Panc1 (cell line): ENCODE measurements at places on chromosomes 7 and 10. TPM values are rescaled to one million over a fixed set of nuclear protein-coding genes. Genes with fewer than 3 reads are reported as not detected.
A peak's percentile ranks its signal among the peaks of the same experiment; 100 is the strongest.

DNA sequence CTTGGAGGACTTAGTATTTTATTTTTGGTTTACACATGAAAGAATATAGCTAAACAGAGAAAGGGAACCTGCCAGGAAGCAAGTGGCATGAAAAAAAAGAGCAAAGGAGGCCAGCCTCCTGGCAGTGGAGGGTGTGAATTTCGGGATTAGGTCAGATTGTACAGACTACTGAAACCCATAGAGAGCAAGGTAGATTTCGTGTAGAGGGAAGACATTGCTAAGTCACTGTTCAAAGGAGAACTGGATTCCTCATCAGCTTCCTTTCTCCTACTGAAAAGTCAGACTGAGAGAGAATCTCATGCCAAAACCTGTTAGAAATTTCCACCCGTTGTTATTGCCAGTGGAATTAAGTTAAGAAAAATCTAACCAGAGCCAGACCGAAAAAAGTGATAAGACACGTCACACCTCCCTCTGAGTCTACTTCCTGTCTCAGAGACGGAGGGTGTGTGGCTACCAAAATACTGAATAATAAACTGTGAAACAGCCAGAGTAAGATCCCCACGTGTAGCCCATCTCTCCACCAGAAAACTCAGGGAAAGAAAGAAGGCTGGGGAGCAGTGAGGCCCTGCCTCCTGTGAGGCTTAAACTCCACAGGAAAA lies 118.8 kb downstream of the SKIDA1 start:
- H3K36me3 ChIP-seq, result no peaks in the 10 kb centered on the region
- no peak for DNase-seq
- H3K4me1 ChIP-seq, result peaks cover 9% of the 10 kb centered on the region; the same call in 1 of the 2 replicates
- peak overlapping the region; percentile 79 for H3K27ac ChIP-seq
- no peak overlapping the region for H3K4me3 ChIP-seq
- H3K27me3 ChIP-seq, result no peaks in the 10 kb centered on the region

The ODAD2 gene
- not detected for total RNA-seq

- no peaks in the 10 kb centered on the region for H3K36me3 ChIP-seq
- H3K4me3 ChIP-seq, result no peak overlapping the region
- peaks cover 4% of the 10 kb centered on the region; the same call in 1 of the 2 replicates for H3K4me1 ChIP-seq
- 0 out of 2 replicates have a peak, but pooled peaks cover 3% of the 10 kb centered on the region for H3K27me3 ChIP-seq
- H3K27ac ChIP-seq, result no peak overlapping the region
These were observed 56.2 kb downstream of the PARP12 start for GRCh38 chr7:140006600-140006999.

DNA sequence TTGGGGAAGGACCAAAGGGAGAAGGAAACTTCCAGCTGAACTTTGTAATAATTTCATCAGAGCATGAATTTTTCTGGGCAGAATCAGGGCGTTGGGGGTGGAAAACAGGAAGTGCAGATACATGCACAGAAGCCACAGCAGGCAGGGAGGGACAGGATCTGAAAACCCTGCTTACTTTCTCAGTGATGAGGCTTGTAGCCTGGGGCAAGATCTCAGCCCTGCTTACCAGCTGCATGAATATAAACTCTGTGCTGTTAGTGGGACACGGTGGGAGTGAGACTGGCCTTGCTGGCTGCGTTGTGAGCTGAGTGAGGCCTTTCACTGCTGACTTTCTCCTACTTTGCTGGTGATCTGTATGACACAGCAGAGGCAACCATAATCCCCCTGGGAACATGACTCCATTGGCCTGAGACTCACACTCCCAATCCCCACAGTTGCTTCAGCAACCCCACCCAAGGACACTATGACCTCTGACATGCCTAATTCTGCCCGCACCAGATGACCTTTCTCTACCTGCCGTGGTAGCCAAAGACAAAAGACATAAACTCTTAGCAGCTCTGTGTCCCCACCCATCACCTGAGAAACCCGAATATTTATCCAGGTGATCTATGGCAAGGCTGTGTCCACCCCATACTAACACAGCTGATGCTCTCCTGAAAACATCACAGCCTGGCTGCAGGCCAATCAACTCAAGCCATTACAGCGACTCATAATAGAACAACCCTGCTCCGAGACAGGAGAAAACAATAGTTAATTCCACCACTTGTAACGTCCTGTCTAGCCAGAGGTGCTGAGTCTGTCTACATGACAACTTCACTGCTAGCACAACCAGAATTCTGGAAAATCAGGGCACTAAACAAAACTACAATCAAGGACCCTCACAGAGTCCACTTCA lies 190.7 kb upstream of the CHRM2 start:
- no peaks in the 10 kb centered on the region for H3K27me3 ChIP-seq
- H3K4me1 ChIP-seq, result no peaks in the 10 kb centered on the region
- H3K4me3 ChIP-seq, result no peak overlapping the region
- no peak overlapping the region for H3K27ac ChIP-seq

The UNCX gene
- not detected for total RNA-seq

- H3K27ac ChIP-seq, result no peak overlapping the region
- no peaks in the 10 kb centered on the region for H3K4me1 ChIP-seq
- H3K4me3 ChIP-seq, result no peak overlapping the region
- H3K36me3 ChIP-seq, result no peaks in the 10 kb centered on the region
These were observed 43.2 kb upstream of the NRP1 start for GRCh38 chr10:33377658-33378025.

GRCh38 chr7:50937727-50938126 lies 155.0 kb upstream of the GRB10 start:
- DNase-seq, result no peak
- H3K36me3 ChIP-seq, result no peaks in the 10 kb centered on the region

GRCh38 chr10:5538446-5538845 lies 13.7 kb downstream of the CALML3 start:
- no peaks in the 10 kb centered on the region for H3K4me1 ChIP-seq
- H3K27ac ChIP-seq, result no peak overlapping the region
- H3K4me3 ChIP-seq, result no peak overlapping the region
- DNase-seq, result no peak
- H3K36me3 ChIP-seq, result no peaks in the 10 kb centered on the region

- H3K27ac ChIP-seq, result no peak overlapping the region
- H3K4me3 ChIP-seq, result no peak overlapping the region
- no peaks in the 10 kb centered on the region for H3K27me3 ChIP-seq
- no peaks in the 10 kb centered on the region for H3K36me3 ChIP-seq
These were observed 45.4 kb upstream of the KMT2E start for GRCh38 chr7:104968648-104969047.

DNA sequence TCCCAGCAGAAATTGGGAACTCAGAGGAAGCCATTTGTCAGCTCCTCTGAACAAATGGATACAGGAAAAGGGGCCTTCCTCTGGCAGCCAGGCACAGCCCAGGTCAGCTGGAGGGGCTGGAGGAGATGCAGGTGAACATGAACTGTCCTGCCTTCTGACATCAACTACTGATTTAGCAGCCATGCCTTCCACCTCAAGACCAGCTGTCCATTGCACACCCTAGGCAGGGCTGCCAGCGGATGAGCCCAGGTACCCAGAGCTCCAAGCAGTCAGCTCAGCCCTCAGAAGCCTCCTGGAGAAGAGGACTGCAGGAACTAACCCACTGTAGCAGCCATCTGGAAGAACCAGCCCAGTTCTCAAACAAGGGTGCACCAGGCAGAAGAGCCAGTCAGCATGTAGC lies 44.1 kb upstream of the GDF10 start:
- no peaks in the 10 kb centered on the region for H3K36me3 ChIP-seq
- H3K4me3 ChIP-seq, result no peak overlapping the region
- no peak for DNase-seq
- no peaks in the 10 kb centered on the region for H3K4me1 ChIP-seq

The GOLGA7B gene
- 1.5 TPM for total RNA-seq

DNA sequence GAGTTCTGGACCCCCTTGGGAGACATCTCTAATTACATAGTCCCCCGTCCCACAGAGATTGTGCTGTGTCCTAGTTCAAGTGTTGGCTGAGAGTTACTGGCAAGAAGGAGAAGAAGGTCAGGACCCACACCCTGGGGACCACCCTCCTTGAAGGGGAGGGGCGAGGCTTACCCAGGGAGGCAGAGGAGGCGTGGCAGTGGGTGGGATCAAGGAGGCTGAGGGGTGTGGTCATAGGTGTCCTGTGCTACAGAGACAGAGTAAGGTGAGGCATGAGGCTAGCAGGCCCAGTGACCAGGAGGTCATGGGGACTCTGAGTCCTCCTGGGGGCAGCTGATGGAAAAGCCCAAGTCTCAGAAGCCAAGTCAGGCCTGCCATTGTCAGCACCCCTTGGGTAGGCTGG lies 29.4 kb upstream of the ADCYAP1R1 start:
- no peak overlapping the region for H3K4me3 ChIP-seq
- no peaks in the 10 kb centered on the region for H3K4me1 ChIP-seq
- H3K27me3 ChIP-seq, result no peaks in the 10 kb centered on the region
- no peak overlapping the region for H3K27ac ChIP-seq
- DNase-seq, result no peak

The NXPH1 gene
- total RNA-seq, result not detected

GRCh38 chr10:17143055-17143690 lies 13.6 kb upstream of the CUBN start:
- no peaks in the 10 kb centered on the region for H3K27me3 ChIP-seq
- no peaks in the 10 kb centered on the region for H3K36me3 ChIP-seq
- no peak overlapping the region for H3K4me3 ChIP-seq
- H3K4me1 ChIP-seq, result no peaks in the 10 kb centered on the region
- no peak for DNase-seq

- no peak overlapping the region for H3K4me3 ChIP-seq
- no peaks in the 10 kb centered on the region for H3K27me3 ChIP-seq
- no peak for DNase-seq
- no peak overlapping the region for H3K27ac ChIP-seq
These were observed 30.6 kb upstream of the GPNMB start for GRCh38 chr7:23216021-23216420.

The FRG2B gene
- total RNA-seq, result not detected

- no peak for DNase-seq
- peak overlapping the region; percentile 62 for H3K27ac ChIP-seq
- no peak overlapping the region for H3K4me3 ChIP-seq
- H3K4me1 ChIP-seq, result peaks cover 29% of the 10 kb centered on the region
- no peaks in the 10 kb centered on the region for H3K27me3 ChIP-seq
- H3K36me3 ChIP-seq, result no peaks in the 10 kb centered on the region
These were observed 13.4 kb upstream of the CRYGN start for GRCh38 chr7:151453326-151453791.

- no peaks in the 10 kb centered on the region for H3K36me3 ChIP-seq
- DNase-seq, result no peak
- H3K27ac ChIP-seq, result no peak overlapping the region
- H3K4me3 ChIP-seq, result no peak overlapping the region
- H3K4me1 ChIP-seq, result no peaks in the 10 kb centered on the region
- H3K27me3 ChIP-seq, result no peaks in the 10 kb centered on the region
These were observed 219.0 kb downstream of the DIP2C start for GRCh38 chr10:470339-471003.

DNA sequence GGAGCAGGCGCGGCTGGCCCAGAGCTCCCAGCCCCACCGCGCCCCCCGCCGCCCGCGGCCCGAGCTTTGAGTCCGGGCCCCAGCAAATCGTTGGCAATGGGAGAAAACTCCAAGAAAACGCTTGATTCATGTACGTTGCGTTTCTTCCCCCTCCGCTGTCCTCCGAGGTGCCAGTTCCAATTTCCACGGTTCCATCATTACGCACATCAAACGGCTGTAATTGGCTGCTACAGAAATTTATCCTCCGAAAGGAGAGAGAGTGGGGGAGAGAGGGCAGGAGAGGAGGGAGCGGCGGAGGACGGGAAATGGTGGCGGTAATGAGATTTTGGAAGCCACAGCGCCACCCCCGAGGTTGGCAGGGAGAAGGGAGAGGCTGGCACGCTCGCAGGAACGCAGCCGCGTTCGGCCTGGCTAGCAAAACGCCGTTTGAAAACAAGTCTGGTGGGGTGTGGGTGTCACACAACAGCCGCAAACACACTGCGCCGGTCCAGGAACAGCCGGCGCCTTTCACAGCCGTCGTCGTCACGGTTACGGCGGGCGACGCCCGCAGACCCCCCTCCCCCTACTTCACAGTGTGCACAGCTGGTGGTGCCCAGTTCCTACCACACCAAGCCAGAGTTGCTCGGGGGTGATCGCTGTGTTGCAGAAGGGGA lies 57.5 kb downstream of the UNCX start:
- H3K36me3 ChIP-seq, result no peaks in the 10 kb centered on the region
- peak overlapping the region; percentile 44; the same call in 1 of the 2 replicates for H3K27ac ChIP-seq
- DNase-seq, result no peak
- no peaks in the 10 kb centered on the region for H3K27me3 ChIP-seq
- peaks cover 3% of the 10 kb centered on the region; the same call in 1 of the 2 replicates for H3K4me1 ChIP-seq

DNA sequence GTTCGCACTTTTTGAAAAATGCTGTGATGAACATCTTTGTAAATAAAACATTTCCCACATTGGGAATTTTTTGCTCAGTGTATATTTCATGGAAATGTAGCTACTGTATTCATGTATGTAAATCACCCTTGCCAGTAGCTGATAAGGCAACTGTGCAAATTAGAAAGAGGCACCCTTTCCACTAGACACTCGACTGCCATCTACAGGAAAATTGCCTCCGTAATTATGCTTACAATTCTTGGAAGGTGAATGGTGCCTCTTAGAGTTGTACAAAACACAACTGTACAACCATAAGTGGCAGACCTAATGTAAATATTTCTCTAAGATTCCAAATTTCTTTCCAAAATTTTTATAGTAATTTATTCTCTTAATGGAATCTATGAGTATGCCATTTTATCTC lies 491.7 kb downstream of the CCSER2 start:
- H3K27me3 ChIP-seq, result no peaks in the 10 kb centered on the region
- no peaks in the 10 kb centered on the region for H3K4me1 ChIP-seq
- DNase-seq, result no peak
- H3K27ac ChIP-seq, result no peak overlapping the region
- no peaks in the 10 kb centered on the region for H3K36me3 ChIP-seq

The CYP17A1 gene
- 2.1 TPM for total RNA-seq

GRCh38 chr7:96023387-96023786 lies 251.0 kb downstream of the DYNC1I1 start:
- no peak overlapping the region for H3K27ac ChIP-seq
- no peaks in the 10 kb centered on the region for H3K36me3 ChIP-seq
- DNase-seq, result no peak

DNA sequence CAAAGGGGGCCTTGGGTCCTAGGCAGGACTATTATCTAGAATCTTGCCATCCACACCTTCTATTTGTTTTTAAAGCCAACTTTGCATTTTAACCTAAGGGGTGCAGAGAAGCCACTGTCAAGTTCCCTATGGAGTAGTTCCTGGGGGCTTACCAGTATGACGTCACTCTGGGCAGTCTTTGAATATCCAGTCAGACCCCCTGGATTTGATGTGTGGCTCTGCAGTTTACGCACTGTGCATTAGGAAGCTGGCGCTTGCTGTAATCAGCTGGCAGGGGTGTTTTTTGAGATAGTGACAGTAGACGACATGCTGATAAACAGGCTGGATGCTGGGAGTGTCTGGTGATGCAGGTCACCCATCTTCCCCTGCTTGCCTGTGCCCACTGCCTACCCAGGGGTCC lies 892.7 kb upstream of the ZNF722 start:
- H3K27me3 ChIP-seq, result no peaks in the 10 kb centered on the region
- H3K27ac ChIP-seq, result no peak overlapping the region
- no peak for DNase-seq

- no peaks in the 10 kb centered on the region for H3K4me1 ChIP-seq
- no peaks in the 10 kb centered on the region for H3K36me3 ChIP-seq
- no peak for DNase-seq
- no peak overlapping the region for H3K4me3 ChIP-seq
- H3K27me3 ChIP-seq, result no peaks in the 10 kb centered on the region
These were observed 349.7 kb downstream of the AUTS2 start for GRCh38 chr7:69947998-69948397.

The OR2A12 gene
- total RNA-seq, result not detected

The STK31 gene
- 1.0 TPM for total RNA-seq

The NOM1 gene
- total RNA-seq, result 30.3 TPM
